ENCODE measurements at places on chromosomes 7 and 10.

- DNase-seq, result no peak
Measured at GRCh38 chr7:80643336-80643915, 5.0 kb downstream of the CD36 start.

GRCh38 chr7:66238773-66239466, 33.8 kb downstream of the TPST1 start:
- no peak for DNase-seq

DNA sequence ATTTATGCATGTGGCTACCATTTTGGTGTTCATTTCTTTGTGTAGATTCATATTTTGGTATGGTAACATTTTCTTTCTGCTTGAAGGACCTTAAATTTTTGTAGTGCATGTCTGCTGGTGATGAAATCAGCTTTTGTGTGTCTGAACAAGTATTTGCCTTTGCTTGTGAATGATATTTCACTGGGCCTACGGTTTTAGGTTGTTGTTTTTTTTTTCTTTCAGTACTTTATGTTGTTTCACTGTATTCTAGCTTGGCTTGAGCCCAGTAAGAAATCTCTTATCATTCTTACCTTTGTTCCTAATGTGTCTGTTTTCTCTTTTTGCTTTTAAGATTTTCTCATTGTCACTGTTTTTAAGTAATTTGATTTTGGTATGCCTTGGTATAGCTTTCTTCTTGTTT, 31.9 kb downstream of the SAMD8 start:
- DNase-seq, result no peak

- DNase-seq, result no peak
Measured at GRCh38 chr7:130090745-130091532, 20.6 kb downstream of the KLHDC10 start.

DNA sequence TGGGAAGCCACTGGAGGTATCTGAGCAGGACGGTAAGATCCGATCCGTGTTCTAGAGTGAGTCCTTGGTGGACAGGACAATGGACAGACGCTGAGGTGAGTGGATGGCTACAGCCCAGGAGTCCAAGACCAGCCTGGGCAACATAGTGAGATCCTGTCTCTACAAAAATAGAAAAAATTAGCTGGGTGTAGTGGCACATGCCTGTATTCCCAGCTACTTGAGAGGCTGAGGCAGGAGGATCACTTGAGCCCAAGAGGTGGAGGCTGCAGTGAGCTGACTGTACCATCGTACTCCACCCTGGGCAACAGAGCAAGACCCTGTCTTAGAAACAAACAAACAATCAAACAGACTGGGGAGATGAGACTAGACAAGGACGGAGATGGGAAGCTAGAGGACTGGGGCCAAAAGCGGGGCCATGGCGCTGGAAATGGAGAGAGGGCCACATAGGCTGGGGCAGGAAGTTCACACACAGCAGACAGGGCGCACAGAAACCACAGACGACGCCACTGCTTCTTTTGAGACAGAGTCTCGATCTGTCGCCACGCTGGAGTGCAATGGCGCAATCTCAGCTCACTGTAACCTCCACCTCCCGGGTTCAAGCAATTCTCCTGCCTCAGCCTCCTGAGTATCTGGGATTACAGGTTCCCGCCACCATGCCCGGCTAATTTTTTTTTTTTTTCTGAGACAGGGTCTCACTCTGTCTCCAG, 24.7 kb downstream of the DAGLB start:
- DNase-seq, result peak; percentile 88

Data from Right ventricle myocardium inferior (tissue), 1 donor.